ENCODE measurements at places on chromosomes 3 and 15.

GRCh38 chr3:24199300-24199699 is 254.2 kb downstream of the NR1D2 start:
- no peak for DNase-seq

GRCh38 chr3:133213937-133214336 is 175.7 kb downstream of the TMEM108 start:
- no peak for DNase-seq

GRCh38 chr3:189502256-189502655 is 128.9 kb upstream of the TP63 start:
- DNase-seq: no peak

GRCh38 chr3:58487140-58487886 is 4.6 kb upstream of the KCTD6 start:
- DNase-seq: no peak

Data from ELF-1 (cell line).